ENCODE measurements at places on chromosomes 2 and 18.

DNA sequence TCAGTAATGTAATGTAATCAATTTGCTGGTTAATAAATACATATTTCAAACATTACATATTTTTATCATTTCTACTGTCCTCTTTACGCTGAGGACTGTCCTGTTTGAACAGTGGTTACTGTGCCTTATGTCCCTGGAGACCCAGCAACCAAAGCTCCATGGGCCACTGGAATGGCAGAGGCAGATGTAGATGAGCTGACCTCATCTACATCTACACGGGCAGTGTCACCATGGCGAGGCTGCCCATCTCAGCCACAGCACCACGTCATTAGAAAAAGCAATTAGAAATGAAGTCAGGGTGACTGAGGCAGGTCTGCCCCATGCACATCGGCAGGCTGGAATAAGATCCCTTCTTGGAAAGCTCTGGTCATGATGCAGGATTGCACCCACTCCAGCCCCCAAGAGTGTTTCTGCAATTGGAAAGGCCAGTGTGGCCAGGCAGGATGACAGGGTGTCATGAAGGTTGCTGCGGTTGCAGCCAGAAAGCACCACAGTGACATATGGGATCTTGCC, 237.5 kb downstream of the NDUFA10 start:
- DNase-seq: no peak

- DNase-seq: peak; percentile 85
Measured at GRCh38 chr18:75070625-75071483, 138.1 kb downstream of the PTGR3 start.

DNA sequence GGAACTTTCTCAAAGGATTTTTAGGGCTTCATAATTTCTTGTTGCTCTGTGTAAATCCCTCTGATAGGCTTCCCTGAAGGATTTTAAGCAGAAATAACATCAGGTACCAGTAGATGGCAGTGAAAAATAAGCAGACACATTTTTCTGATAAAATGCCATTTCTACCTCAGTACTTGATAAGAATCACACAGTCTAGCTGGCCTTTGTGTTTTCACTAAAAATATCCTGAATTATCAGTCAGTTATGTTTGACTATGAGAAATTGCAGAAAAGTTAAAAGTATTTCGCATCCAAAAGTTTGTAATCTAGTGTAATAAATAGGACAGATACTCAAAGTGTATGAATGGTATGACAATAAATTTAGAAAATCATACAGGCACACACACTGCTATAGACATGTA, 68.7 kb downstream of the DNAJC10 start:
- DNase-seq: no peak

DNA sequence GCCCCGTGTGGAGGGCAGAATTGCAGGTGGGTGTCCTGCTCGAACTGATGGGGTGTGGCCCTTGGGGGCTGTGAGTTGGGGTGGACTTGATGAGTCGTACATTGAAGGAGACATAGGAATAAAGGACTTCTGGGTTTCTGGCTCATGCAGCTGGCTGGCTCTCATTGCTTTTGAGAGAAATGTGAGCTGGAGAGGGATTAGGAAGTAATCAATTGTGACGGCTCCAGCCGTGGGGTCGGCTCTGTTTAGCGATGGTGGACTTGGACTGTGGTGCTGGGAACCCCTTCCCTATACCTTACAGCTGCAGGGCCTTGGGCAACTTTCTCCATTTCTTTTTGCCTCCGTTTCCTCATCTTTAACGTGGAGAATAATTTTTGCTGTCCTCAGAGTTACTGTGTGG, 9.2 kb downstream of the IMPA2 start:
- DNase-seq: no peak

GRCh38 chr18:12630136-12630535, 27.8 kb downstream of the SPIRE1 start:
- DNase-seq: no peak

DNA sequence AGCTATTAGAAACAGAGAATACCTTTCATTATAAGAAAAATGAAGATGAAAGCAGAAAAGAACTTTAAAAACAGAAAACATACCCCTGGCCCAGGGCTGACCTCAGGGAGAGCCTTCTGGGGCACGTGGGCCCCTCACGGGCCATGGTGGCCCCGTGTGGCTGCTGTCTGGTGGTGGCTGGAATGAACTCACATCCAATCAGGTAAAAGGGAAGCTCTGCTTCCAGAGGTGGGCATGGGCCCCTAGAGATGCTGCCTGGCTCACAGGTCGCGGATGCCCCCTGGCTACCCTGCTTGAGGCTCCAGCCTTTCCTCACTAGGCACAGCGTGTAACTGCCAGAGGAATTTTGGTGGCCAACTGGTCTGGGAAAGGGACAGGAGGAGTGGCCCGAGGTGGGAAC, 16.6 kb downstream of the SNORC start:
- DNase-seq: no peak
